Stimulated activated CD4-positive, alpha-beta T cell treated with anti-CD3 and anti-CD28 coated beads, TNF-alpha, amount 100 ng/mL, for 4 hours (primary cell): ENCODE measurements at places on chromosomes 5 and 9.

- no peak for DNase-seq
Measured at GRCh38 chr9:128713941-128714573, 9.9 kb downstream of the ZDHHC12 start.

DNA sequence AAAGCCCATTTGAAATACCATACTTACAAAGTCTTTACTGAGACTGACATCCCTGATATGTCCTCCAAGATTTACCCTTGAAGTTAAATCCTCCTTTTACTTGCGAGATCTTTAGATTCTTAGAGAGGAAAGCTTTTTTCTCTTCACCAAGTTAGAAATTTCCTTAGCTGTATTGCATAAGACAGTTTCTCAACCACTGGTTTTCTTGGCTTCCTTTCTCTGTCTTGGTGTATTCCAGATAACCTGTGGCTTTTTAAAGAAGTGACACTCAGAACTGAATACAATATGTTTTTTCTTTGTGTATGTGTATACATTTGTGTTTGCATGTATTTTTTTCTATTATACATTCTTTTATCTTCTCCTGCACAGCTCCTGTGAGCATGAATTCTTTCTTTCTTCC, 65.0 kb downstream of the SNCAIP start:
- DNase-seq, result no peak

- no peak for DNase-seq
Measured at GRCh38 chr5:108371263-108371662, 10.6 kb downstream of the FBXL17 start.

DNA sequence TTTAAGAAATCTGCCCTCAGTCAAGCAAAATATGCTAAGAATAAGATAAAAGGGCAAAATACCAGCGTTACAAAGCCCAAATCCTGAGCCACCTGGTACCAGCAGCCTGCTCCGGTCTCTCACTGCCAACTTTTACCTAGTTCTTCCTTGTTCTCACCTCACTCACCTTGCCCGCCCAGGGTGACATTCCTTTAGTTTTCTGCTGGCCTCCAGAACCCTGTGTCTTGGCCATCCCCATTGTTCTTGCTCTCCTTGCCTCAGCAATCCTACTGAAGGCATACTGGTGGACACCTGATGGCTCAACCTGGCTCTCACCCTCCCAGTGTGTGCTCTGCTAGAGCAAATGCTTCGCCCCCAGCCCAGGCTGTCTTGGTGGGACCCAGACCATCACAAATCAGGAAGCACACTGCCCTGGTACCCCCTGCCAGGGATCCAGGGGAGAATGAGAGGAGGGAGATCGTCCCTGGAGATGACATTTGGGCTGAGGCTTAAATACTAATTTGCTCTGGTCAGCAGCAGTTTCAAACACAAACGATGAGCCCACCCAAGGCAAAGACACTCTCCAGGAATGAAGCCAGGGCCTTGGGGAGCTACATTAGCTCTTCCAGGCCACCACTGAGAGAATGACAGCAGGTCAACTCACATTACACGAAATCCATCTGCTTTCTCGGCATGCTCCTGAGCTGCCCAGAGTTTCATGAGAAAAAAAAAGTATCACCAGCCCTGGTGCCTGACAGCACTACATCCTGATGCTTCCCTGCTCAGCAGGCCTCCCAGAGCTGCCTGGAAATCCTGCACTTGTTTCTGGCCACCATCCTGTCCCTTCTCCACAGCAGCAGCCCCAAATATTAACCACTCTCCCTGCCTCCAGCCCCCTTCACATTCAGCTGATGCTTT, 12.2 kb upstream of the SEPTIN8 start:
- no peak for DNase-seq

- no peak for DNase-seq
Measured at GRCh38 chr9:107261106-107261505, 22.0 kb upstream of the RAD23B start.

GRCh38 chr9:136662656-136663581, at the start of gene EGFL7:
Gene EGFL7 (plus strand): TSS chr9:136662916. CDS start chr9:136668283, 5,367 bp downstream.
- DNase-seq, result no peak

DNA sequence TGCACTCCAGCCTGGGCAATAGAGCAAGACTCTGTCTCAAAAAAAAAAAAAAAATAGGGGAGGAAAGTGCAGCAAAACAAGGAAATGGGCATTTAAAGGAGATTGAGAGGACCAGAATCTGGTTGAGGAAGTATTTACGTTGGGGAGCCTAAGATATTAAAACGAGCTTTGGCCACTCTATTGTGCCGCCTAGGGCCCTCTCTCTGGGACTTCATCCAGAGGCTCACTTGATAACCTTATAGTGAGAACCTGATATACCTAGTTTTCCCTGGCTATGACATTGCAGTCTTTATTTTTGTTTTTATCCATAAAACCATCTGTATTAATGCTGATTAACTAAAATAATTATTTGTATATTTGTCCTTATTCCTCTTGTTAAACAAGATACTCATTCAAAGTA, 213.6 kb downstream of the SAXO1 start:
- no peak for DNase-seq

GRCh38 chr5:53337827-53338226, 142.6 kb upstream of the FST start:
- DNase-seq, result no peak

DNA sequence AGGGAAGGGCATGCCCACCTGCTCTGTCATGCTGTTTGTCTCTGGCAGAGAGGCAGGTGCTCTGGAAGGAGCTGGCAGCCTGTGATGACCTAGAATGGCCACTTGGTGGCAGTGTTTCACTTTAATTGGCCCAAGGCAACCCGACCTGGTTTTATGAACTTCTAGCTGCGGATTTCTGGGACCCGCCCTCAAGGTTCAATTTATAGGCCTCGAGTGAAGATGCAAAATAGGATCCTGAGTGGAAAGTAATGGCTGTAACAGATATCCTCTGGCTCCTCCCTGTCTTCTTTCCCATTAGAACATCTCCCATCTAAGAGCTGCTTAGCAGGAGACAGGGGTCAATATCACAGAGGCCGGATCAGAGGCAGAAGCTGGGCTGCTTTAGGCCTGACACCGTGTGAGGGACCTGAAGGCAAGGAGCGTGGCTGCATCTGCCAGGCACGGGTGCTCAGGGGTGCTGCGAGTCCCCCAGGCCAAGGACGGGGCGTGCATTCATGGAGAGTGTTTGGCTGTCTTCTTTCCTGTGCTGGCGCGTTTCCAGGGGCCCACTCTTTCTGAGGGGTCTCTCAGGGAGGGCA, 56.7 kb upstream of the SLC28A3 start:
- peak; percentile 23 for DNase-seq

DNA sequence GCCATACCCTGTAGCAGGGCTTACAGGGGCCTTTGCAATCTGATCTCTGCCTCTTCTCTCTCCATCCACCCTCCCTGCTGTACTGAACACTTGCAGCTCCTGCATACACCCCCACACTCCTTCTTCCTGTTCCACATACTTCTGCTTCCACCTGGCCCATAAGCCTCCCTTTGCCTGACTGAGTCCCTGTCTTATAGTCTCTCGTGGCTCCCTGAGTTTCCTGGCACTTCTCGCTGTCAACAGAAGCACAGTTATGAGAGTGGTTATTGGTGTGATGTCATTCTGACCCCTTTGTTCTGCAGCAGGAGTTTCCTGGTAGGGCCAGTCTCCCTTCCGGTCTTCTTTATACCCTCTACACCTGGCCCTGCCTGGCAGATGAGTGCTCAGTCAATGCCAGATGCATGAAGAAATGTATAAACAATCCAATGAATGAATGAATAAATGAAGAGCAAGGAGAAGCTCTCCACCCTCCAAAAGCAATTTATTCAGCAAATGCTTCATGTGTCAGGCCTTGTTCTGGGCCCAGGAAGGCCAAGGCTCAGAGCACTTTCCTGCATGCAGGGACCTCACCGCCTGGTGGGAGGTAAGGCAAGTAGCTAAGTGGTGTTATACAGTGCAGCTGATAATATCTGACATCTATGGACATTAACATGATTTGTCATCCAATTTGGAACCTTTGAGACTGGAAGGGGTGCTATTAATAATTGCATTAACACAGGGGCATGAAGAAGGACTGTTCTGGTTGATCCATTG, 20.5 kb upstream of the CSF1R start:
- DNase-seq, result no peak

DNA sequence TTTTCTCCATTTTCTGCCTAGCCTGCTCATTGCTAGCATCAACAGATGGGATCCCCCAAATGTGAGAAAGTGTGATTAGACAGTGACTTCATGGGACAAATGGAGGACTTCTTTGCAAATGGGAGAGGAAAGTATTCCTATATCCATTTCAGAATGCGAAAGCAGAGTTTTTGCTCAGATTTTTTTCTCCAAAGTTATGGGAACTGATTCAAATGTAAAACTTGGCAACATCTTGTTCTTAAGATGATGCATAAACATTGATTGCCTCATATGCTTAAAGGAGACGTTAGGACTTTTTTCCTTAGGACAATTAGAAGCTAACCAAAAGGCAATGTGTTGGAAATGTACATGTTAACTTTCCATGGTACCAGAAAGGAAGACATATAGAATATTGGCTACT, 704.3 kb upstream of the ZNF608 start:
- no peak for DNase-seq

DNA sequence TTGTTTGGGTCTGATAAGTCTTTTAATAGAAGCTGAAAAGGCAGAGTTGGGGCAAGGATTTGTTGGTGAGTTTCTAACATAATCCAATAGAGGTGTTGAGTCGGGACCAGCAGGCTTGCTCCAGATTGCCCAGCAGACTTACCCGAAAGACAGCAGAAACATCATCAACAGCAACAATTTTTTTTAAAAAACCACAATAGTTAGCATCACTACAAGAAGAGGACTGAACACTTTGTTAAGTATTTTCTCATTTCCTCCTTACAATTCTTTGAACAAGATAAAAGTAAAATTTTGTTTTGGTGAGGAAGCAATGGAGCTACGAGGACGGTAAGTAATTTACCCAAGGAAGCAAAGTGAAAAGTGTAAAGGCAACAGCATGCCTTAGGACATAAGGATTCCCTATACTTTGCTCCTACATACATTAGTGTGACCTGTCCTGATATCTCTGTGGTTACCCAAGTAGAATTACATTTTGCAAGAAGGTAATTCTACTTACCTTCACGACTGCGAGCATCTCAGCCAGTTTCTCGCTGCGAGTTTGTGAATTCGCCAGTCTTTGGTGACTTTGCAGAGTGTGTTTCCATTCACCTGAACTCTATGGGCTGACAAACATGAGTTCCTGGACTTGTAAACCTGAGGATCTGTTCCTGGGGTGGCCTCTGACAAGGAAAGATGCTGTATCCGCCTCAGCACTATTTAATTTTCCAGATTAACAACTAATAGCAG, 13.2 kb downstream of the ITK start:
- DNase-seq, result no peak

DNA sequence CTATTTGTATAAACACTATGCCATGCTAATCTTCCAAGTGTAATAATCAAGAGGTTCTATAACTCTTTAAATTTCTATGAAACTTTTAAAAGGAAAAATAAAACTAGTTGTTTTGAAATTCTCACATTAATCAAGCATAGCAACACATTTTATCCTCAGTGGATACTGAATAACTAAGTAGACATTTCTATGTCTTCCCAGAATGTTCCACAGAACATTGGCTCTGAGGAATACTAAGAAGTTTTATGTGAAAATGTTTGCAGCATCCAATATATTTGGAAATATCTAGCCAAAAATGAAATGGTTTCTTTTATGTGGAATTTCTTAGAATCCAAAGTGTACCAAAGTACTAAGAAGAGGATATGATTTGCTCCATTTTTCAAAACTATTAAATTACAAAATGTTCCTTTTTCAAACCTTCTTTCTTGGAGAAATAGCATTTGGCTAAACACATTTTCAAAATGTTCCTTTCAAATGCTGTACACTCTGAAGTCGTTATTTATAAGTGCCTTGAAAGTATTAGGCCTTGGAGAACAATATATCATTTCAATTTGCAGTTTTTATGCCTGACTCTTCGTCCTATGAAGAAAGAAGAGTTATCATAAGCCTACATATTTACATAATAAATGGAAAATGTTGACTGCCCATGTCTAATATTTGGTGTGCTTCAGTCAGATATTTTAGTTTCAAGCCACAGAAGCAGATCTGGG, 175.6 kb upstream of the COX7C start:
- no peak for DNase-seq

GRCh38 chr5:73693573-73694061, 67.6 kb downstream of the ARHGEF28 start:
- no peak for DNase-seq

DNA sequence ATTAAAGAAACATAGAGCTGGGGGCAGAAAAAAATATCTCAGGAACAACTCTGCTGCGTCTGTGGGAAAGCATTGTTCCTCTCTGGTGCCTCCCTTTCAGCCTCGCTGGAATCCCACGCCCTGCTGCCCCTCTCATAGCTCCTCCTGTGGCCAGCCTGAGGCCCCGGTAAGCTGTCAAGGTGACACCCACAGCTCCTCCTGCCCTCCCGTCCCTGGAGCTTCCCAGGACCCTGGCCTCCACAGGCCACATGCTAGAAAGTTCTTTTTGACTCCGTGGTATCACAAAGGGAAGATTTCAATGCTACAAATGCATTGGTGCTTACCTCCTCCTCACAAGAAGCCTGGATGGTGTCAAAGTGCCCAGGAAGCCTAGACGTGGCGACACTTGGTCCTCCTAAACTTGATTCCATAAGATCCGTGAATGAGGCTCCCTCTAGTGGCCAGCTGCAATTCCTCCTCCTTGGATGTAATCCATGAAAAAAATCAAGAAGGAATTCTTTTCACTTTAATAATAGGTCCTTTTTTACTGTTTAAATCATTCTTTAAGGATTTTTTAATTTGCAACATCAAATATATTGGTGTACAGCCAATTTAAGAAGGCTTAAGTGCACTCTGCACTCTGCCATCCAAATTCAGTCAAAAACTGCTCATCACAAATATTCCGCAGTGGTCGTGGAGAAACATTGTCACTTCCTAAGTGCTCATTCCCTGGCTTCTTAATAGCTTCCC, 104.9 kb downstream of the CFAP90 start:
- no peak for DNase-seq
